ENCODE measurements at places on chromosomes 2 and 18.

- no peak for DNase-seq
These were observed 171.7 kb upstream of the MYCN start for GRCh38 chr2:15768615-15769014.

GRCh38 chr2:217836901-217837491, 165.8 kb downstream of the TNS1 start:
- no peak for DNase-seq

DNA sequence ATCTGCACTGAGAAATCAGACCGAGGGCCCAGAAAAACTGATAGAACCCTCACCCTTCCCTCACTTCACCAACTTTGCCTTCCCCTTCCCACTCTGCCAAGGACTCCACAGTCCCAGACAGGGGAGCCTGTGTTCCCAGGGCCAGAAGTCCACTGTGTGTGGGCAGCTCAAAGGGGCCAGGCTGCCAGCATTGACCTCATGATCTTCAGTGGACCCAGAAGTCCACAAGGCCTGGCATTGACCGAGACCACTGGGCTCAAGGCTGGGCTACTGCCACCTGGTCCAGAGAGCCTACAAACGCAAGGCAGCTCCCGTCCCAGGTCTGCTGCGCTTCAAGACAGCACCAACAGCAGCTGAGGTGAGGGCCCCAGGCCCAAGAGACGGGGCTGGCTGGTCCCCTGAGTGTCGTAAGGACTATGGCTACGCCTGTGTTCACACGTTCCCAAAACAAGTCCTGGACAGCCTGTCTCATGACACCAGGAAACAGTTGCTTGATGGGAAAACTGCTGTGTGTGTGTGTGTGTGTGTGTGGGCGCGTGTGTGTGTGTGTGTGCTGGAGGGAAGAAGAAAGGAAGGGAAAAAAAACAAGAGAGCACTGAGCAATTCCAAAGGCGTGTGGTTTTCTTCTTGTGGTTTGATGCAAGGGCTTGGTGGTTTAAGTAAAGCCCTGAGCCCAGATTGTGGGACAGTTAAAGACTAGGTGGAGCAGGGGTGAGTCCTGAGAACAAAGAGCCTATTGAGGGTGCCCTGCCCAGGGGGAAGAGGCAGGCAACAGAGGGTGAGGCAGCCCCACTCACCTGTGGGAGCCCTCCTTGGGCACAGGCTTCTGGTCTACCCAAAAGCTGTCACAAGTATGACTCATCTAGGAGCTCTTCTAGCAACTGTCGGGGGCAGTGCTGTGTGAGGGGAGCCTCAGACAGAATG, 46.6 kb upstream of the ZBTB7C start:
- peak; percentile 6 for DNase-seq

DNA sequence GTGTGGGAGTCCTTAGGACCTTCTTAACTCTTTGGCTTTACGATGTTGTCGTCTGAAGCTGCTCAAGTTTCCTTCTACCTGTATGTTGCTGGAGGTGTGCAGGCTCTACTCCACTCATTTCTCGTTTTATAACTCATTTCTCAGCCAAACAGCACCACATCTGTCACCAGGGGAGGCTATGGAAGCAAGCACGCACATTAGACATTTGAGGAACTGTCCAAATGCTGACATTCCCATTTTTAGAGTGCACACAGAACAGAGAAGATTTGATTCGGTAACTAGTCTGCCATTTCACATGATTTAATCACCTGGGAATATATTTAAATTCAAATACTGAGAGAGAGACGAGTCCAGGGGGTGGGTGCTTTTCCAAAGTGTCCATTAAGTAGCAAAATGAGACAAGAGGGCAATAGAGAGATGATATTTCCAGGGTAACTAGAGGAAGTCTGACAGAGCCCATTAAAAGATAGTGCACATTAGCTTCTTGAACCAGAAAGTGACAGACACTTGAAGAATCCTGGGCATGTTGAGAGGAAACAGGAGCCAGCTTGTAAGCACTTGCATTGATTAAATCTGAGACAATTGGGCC, 793.3 kb downstream of the TDRD15 start:
- no peak for DNase-seq

GRCh38 chr2:239113171-239113570, 265.3 kb downstream of the TWIST2 start:
- no peak for DNase-seq

DNA sequence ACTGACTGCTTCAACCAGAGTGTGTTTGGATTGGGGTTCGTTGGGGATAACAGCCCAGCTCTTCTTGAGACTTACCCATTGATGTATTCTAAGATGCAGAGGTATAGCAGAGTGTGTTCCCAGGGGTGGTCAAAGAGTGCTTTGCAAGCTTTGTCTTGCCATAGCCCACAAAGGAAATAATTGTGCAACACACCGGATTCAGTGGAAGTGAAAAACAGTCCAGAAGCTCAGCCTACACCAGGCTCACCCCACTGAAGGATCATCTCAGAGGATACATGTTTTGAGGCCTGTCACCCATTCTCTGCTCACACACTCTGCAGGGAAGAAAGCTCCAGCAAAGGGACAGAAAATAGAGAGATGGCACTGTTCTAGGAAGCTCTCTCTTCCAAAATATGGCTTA, 9.6 kb downstream of the CACNB4 start:
- DNase-seq, result no peak

- DNase-seq, result no peak
These were observed 325.8 kb downstream of the CCDC178 start for GRCh38 chr18:33114749-33115148.

DNA sequence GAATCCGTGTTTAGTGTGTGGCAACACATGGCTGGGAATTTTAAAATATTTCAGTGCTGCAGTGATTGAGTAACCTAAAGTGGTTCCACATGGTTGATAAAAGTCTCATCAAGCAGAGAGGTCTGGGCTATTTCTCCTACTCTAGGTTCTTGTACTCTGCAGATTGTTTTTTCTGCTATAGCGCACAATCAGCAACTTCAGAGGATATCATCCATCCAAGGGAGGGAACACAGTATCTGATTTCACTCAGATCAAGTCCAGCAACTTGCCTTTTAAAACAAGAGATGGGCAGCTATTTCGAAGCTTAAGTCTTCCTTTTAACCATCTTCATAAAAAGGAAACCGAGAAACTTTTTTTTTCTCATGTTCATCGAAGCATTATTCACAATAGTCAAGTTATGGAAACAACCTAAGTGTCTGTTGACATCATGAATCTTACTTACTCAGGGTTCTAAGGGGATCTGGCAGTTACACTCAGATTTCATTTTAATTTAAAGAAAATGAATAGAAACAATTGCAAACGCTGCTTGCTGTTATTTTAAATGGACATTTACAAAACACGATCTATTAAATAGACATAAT, 172.7 kb upstream of the TRIB2 start:
- DNase-seq, result no peak

GRCh38 chr2:20666304-20667150, at the start of gene GDF7:
TSS of gene GDF7 (plus strand) at chr2:20667144. CDS start at chr2:20667240, 96 bp downstream.
- DNase-seq, result no peak

GRCh38 chr2:137172162-137172561, 406.8 kb downstream of the THSD7B start:
- DNase-seq, result no peak

- no peak for DNase-seq
These were observed 80.3 kb downstream of the FMNL2 start for GRCh38 chr2:152415231-152415642.

- no peak for DNase-seq
These were observed 47.3 kb downstream of the RFTN2 start for GRCh38 chr2:197628043-197628500.

DNA sequence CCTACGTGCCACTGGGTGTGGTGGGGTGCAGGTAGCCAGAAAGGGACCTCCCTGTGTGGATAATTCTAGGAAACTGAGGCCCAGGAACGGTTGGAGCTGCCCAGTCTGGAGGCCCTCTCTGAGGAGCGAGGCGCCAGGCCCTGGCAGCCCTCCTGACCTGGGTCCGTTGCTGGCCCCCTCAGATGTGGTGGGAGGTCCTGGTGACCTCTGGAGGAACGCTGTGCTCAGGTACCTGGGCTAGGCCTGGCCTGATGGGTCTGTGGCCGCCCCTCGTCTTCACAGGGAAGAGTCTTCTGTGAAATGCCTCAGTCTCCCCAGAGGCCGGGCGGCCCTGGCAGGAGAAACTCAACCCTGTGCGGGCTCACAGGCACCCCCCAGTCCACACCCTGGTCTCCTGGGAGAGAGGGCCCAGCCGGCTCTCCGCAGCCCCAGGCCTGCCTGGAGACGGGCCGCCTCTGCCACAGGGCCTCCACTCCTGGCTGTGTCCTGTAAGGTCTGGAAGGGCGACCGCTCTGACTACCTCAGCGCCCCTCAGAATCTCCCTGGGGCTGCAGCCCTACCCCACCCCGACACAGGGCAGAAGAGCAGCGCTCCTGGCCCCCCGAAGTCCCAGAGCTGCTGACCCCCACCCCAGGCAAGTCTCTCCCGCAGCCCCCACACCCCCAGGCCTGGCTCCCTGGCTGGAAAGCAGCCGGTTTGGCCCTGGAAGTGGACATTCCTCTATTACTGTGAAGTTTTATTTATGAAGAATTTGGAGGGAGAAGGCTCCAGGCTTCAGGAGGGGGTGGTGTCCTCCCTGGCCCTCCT, 3.7 kb downstream of the B3GNT7 start:
- DNase-seq, result no peak

- no peak for DNase-seq
These were observed 6.3 kb downstream of the HDHD2 start for GRCh38 chr18:47143899-47144485.

- no peak for DNase-seq
These were observed 19.9 kb downstream of the MBOAT2 start for GRCh38 chr2:8983571-8983970.

- no peak for DNase-seq
These were observed 107.8 kb upstream of the XPO1 start for GRCh38 chr2:61645911-61646310.

- no peak for DNase-seq
These were observed 85.6 kb upstream of the SPOPL start for GRCh38 chr2:138415985-138416384.

- DNase-seq, result no peak
These were observed 227.9 kb upstream of the SIX2 start for GRCh38 chr2:45237128-45237527.

DNA sequence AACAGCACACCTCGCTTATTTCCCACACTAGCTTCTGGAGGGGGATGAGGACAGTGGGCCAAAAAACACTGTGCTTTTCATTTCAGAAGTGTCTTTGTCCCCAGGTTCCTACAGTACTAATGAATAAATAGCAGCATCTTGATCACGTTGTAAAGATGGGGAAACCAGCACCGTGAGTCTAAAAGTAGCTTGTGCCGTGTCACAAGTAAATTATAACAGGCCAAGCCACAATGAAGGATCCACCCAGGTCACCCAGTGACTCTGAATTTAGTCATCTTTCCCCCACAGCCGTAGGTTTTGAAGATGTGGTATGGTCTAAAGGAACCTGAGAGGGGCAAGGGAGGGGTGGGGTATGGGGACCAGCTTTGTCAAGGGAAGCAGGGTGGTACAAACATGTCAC, 8.8 kb downstream of the FZD7 start:
- no peak for DNase-seq

DNA sequence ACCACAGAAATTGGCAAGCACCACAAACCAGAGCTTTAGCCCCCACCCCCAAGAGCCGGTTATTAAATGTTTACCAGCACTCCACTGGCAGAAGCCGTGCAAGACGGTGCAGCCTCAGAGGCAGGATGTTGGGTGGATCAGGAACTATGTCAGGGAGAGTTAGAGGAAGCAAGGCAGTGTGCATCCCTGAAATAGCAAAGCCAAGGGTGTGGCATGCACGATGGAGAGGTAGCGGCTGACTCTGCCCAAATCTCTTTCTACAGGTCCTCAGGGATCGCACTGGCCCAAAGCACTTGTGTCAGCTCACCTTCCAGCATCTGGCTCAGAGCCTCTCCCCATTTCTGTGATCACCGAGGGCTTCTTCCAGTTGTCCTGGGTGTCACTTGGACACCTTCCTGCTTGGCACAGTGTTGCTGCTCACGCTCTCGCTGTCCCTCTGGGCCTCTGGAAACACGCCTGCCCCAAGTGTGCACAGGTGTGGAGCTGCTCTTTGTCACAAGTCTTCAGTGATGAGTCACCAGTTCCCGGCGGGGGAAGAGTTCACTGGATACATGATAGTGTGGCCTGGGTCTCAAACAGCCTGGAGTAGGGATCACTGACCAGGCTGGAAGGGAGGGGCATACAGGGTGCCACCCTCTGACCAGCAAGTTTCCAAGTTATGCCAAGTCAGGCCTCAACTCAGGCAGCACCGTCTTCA, 17.3 kb upstream of the B3GNT7 start:
- DNase-seq, result no peak

- no peak for DNase-seq
These were observed 83.5 kb downstream of the ALK start for GRCh38 chr2:29837925-29838324.

- no peak for DNase-seq
These were observed 91.9 kb downstream of the ARL4C start for GRCh38 chr2:234404957-234405356.

DNA sequence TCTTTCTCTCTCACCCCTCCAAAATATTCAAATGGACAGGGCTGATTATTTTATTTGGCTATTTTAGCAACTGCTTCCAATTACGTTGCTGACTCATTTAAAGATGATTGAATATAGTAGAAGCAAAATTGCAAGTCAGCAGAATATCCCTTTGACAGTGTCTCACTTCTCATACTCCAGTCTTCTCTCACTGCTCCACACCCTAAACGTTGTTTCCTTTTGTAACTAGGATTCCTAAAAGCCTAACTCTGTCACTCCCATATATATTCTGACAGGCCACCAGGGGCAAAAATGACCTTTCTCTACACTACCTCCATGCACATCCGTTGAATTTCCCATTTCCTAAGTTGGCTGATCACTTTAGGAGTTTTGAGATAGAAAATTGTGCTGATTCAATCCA, 351.1 kb downstream of the RND3 start:
- no peak for DNase-seq

- no peak for DNase-seq
These were observed 423.4 kb downstream of the RND3 start for GRCh38 chr2:150063931-150064548.

DNA sequence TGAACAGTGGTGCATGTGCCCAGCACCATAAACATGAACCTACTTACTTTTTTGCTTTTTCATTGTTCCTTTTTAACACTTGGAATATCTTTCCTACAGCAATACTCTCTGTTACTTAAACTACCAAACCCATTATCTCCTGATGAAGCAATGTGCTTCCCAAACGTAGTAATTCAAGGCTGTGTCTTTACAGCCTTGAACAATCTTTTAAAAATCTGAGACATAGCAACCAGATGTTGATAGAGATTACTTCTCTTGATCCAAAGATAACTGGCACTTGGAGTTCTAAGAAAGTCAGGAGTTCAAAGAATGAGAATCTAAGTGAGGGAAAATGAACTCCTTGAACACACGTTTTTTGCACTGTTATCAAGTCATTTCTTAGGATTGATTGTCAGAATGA, 40.4 kb downstream of the ATP8B1 start:
- no peak for DNase-seq

DNA sequence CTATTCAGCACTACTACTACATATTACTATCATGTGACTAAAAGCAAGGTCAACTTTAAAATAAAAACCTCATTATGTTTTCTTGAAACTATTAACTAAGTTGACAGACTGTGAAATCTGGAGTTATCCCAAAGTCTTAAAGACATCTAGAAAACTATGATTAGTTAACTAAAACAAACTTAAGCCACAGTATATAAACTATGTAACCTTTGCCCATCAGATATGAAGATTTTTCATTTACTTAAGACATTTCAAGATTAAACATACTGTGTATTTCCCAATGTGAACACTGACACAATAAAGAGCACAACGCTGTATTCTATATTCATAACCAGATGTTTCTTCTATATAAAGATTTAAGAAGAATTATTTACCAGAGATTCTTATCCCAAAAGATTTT, 33.5 kb upstream of the CACNB4 start:
- no peak for DNase-seq
